ENCODE measurements at places on chromosomes 1 and 21.
A peak's percentile ranks its signal among the peaks of the same experiment; 100 is the strongest.

DNA sequence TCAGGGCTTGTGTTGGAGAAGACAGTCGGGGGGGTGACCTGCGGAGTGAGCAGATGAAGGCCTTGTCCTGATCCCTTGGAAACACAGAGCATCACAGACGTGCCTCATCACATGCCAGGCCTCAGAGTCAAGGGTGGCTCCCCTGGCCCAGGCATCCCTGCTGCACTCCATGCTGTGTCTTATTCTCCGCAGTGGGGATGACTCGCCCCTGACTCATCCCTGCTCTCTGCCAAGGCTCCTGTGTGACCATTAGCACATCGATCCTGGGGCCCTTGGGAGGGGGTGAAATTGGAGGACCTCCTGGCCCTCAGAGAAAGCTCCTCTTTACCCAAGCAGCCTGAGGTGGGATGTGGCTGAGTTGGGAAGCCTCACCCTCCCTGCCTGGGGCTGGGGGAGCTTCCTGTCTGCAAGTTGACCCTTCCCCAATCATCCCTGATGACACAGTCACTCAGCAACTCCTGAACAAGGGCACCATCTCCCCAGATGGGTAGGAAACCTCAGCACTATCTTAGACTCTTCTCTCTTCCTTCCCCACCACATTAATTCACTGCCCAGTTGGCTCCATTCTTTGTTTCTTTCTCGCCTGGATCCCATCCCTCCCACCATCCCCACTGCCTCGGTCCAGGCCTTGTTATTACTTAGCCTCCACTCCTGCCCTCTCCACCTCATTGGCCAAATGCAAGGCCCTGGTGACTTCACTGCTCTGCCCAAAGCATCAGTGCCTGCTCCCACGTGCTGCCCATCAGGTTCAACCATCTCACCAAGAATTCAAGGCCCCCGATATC lies 74.6 kb downstream of the CAMK2N1 start:
- peak; percentile 75 for DNase-seq

DNA sequence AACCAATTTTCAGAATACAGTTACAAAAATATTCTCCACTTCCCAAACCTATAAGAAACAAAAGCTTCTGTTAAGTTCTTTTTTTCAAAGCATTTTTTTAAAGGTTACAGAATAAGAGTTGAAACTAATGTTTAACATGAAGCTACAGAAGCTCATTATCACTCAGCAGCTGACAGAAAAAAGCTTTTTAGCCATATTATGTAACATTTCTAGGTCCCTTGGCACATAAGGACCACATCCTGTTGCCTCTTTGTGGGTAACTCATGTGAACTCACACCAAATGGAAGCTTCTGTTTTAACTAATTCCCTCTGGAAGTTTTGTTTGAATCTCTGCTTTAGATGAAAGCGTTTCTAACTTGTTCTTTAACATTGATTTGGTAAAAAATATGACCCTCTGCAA lies 242.5 kb upstream of the TMPRSS15 start:
- DNase-seq: no peak

- DNase-seq: no peak
These were observed 106.4 kb downstream of the ODF2L start for GRCh38 chr1:86289746-86290145.

DNA sequence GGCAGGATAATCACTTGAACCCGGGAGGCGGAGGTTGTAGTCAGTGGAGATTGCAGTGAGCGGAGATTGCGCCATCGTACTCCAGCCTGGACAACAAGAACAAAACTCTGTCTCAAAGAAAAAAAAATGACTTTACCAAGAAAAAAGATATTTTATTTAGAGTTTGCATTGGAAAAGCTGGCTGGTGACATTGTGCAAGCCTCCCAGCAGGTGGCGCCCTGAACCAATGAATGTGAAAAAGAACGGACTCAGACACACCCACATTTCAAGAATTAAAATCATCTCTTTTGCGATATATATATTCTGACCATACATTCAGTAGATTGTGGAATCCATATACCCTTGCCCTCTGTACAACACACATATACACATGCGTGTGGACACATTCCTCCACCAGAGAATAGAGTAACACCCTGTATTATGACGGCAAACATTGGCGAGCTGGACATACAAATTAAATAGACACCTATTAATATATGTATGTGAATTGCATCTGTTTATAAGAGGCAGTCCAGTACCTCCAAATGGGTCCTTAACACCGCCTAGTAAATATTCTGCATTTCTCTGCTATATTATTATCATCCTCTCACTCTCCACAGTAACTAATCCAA lies 39.0 kb upstream of the CADM3 start:
- peak; percentile 75 for DNase-seq

DNA sequence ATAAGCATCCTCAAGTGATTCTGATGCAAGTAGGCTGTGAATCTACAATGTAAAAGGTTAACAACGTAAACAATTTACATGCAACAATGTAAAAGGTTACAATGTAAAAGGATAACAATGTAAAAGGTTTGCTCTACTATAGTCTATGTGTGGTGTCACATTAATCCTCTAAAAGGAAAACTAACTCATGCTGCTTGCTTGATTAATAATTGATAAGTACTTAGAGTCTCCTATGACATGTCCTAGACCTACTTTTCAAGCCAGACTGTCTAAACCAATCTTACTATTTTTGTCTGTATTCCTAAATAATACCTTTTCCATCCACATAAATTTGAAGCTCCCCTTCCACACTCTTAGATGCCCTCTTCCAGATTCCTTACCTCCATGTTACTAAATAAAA lies 606.8 kb downstream of the LTN1 start:
- DNase-seq: no peak

- DNase-seq: no peak
These were observed 11.6 kb downstream of the OBSCN start for GRCh38 chr1:228219245-228219961.

DNA sequence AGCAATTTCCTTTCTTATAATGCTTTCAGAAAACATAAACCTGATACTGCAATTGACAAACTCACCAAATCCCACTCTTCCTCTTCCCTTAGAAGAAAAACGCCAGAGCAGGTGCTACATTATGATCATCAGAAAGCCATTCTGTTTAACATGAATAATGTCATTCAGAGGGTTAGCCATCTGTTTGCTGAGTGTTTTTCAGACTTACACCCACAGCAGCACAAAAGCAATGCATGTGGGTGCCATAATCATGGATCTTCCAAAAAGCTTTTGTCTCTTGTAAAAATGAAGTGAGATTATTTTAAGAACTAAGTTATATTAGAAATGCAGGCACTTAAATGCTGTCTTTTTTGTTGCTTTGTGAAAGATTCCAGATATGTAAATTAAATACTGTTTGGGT lies 204.6 kb upstream of the TMPRSS15 start:
- DNase-seq: no peak

- DNase-seq: no peak
These were observed 15.8 kb upstream of the TRIM45 start for GRCh38 chr1:117137281-117137855.

GRCh38 chr21:31554511-31555022 lies 104.9 kb upstream of the SOD1 start:
- peak; percentile 54 for DNase-seq

GRCh38 chr1:63701187-63701586 lies 72.6 kb upstream of the ROR1 start:
- DNase-seq: no peak

DNA sequence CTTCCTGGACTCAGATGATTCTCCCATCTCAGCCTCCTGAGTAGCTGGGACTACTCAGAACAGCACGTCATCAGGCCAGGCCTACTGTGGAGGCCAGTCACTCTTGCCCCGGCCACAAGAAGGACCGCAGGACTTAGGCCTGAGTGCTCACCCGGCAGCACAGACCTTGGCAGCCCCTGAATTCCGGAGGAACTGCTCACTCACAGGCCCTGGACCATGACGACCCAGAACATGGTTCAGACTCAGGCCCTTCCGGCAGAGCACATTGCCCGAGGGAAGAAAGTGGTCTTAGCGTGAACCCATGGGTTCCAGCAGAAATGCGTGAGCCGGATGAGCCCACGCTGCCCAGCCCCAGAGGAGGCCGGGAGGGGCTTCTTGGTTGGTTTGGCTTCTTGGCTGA lies 177.3 kb upstream of the TMEM51 start:
- no peak for DNase-seq

GRCh38 chr21:19261731-19262376 lies 858.3 kb upstream of the TMPRSS15 start:
- DNase-seq: no peak

DNA sequence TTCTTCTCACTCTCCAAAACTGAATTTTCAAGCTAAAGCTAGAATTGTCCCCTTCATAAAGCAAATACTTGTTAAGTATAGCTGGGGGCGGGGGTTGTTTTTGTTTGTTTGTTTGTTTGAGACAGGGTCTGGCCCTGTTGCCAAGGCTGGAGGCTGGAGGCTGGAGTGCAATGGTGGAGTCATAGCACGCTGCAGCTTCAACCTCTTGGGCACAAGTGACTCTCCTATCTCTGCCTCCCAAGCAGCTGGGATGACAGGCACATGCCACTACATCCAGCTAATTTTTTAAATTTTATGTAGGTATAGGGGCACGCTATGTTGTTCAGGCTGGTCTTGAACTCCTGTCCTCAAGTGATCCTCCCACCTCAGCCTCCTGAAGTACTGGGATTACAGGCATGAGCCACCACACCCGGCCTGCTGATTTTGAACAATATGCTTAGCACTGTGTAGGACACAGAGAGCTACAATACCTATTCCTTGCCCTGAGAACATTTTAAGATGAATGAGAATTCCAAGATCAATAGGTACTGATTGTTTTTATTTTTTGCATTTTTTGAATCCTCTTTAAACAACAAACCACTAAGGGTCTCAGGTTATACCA lies 42.2 kb downstream of the PCNX2 start:
- no peak for DNase-seq

DNA sequence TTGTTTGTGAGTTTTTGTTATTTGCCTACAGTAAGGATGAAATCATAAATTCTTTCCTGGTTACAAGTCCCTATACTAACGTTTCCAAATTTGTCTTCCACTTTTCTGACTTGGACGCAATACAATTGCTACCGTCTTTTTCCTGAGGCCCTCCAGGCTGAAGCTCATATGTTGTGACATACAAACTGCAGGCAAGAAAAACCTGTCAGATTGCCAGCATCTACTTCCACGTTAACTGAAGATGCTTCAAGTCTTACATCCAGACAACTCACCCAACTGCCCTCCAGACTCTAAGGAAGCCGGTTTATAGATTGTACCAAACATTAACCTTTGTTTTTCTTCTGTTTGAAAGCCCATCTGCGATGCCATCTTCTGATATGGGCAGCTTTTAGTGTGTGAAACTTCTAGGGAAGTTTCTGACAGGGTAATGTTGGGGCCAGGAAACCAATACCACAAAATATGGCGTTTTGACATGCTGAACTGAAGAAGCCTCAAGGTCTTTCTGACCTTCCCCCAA lies 21.4 kb upstream of the RNF11 start:
- DNase-seq: peak; percentile 92

DNA sequence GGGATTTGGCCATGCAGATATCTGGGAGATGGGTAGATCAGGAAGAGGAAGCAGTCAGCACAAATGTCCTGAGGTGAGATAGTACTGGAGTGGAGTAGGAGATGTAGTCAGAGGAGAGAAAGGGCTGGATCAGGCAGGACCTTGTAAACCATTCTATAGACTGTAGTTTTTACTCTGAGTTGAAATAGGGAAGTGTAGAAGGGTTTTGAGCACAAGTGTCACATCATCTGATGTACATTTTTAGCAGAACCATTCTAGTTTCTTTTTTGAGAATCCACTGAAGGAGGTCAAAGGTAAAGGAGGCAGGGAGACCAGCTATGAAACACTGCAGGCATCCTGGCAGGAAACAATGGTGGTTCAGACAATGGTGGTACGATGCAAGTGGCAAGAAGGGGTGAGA lies 194.6 kb upstream of the RRP15 start:
- no peak for DNase-seq

DNA sequence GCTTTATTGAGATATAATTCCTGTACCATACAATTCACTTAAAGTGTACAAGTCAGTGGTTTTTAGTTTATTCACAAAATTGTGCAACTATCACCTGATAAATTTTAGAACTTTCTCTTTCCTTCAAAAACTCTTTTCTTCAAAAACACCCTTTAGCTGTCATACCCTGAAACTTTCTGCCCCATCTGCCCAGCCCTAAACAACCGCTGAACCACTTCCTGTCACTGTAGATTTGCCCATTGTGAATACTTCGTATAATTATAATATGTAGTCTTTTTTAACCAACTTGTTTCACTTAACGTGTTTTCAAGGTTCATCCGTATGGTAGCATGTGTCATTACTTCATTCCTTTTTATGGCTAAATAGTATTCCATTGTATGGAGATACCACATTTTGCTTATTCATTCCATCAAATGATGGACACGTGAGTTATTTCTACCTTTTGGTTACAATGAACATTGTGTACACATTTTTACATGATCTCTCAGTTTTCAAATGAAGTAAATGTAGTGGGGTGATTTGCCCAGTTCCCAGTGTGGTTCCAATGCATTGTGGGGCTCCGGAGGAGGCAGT lies 37.9 kb downstream of the WNT4 start:
- no peak for DNase-seq

GRCh38 chr1:108601708-108602410 lies 42.0 kb downstream of the EEIG2 start:
- DNase-seq: no peak

DNA sequence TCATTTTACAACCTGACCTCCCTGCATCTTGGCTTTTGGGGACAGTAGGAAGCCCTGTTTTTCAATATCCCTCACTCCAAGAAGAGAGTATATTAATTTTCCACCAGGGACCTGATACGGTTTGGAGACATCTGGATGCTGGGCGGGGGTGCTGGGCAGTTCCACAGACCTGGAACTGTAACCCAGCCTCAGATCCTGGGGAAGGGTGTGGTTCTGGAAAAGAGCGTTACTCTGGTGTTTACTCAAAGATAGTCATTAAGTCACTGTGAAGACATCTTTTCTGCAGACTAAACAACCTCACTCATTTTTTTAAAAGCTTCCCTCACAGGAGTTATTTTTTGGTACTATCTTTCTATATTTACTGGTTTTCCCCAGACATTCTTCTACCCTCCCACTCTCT lies 189.8 kb downstream of the CLIC6 start:
- DNase-seq: no peak

Measured in fibroblast of pulmonary artery (primary cell).